ENCODE measurements at places on chromosomes 6 and 20. TPM values are rescaled to one million over a fixed set of nuclear protein-coding genes. Genes with fewer than 3 reads are reported as not detected.

GRCh38 chr6:31098449-31098938, 13.9 kb downstream of the C6orf15 start:
- DNase-seq = no peak

GRCh38 chr6:138844192-138844591, 48.3 kb downstream of the ECT2L start:
- no peak for DNase-seq

DNA sequence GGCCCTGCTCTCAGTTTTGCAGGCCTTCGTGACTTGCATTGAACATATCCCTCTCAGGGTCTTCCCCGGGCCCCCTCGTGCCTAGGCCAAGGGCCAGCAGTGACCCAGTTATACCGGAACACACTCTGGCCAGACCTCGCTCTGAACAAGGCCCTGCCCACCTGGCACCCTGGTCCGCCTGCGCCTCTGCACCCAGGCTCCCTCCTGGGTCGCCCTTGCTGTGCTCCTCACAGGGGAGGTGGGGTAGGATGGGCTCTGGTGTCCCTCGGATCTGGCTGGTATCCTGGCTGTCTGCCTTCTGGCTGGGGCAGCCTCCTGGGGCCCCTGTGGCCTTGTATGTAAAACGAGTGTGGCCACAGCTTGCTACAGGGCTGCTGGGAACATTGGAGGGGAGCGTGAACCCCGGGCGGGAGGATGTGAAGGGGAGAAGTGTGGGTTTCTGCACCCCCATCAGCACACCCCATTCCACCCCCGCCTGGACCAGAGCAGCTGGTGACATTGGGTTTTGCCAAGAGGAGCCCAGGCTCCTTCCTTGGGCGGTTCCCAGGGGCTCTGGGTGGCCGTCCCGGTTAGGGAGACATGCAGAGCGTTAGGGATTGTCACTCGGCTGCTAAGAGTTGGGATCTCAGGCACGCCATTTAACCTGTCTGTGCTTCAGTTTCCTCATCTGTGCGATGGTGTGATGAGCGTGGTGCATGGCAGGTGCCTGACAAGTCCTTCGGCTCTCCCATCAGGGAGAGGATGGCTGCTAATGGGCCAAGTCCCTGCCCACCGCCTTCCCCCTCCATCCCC, 17.5 kb downstream of the SRC start:
- DNase-seq = peak; percentile 20

GRCh38 chr20:46117704-46118467, at the start of gene CD40:
CD40 (plus strand) TSS chr20:46118314; CDS start chr20:46118344, 30 bp downstream.
- peak; percentile 81 for DNase-seq

RHAG gene
- not detected for total RNA-seq

DNA sequence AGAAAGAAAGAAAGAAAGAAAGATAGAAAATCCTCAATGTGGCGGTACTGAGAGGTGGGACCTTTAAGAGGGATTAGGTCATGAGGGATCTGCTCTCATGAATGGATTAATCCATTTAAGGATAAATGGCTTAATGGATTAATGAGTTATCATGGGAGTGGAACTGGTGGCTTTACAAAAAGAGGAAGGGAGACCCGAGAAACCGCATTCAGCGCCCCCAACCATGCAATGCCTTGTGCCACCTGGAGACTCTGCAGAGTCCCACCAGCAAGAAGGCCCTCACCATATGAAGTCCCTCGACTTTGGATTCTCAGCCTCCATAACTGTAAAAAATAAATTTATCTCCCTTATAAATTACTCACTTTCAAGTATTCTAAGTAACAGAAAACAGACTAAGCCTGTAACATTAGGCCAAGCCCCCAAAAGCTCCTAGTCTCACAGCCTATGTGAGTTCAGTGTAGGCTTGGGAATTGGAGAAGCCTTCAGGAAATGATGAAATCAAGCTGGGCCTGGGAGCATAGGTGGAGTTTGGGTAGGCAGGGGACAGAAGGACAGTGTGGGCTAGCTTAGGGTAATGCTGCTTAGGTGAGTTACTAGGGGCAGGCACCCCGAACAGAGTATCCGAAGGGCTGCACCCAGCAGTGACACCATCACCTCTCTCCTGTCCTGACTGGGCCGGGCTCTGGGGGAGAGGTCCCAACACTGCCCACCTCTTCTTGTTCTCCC, 36.2 kb upstream of the RNF24 start:
- no peak for DNase-seq

GRCh38 chr6:14276667-14277404, 159.3 kb downstream of the CD83 start:
- DNase-seq = no peak

GRCh38 chr20:57000441-57000968, 265.9 kb downstream of the BMP7 start:
- DNase-seq = no peak

DNA sequence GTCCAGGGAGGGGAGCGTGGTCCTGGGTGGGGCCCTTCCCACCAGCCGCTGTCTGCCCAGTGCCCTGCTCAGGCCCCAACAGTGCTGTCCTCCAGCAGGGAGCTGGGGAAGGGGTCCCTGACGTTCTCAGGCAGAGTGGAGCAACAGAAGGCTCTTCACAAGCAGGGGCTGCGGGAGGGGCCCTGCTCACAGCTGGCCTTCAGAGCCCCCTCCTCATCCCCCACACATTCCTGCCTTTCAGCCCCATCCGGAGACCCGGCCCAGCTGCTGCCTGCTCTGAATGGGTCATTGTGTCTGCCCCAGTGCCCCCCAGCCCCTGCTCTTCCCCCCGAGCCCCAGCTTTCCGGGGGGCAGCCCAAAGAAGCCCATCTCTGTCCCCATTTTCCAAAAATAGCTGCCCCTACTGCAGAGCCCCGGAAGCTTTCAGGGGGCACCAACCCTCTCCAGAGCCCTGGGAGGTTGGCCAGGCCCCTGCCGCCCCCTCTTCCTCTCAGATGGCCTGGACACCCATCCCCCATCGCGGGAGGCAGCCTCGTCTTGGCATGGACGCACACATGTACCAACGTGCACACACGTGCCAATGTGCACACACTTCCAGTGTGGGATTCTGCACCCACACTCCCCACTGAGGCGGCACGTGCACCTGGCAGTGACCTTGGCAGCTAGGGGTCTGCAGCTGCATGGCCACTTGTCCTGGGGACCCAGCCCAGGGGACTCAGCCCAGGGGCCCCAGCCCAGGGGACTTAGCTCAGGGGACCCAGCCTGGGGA, 3.7 kb downstream of the COL20A1 start:
- DNase-seq = no peak

MLIP gene
- total RNA-seq = 2.5 TPM

GRCh38 chr6:23953976-23954375, 172.0 kb upstream of the NRSN1 start:
- DNase-seq = no peak

GRCh38 chr6:81933608-81934051, 181.1 kb upstream of the TENT5A start:
- no peak for DNase-seq

DNA sequence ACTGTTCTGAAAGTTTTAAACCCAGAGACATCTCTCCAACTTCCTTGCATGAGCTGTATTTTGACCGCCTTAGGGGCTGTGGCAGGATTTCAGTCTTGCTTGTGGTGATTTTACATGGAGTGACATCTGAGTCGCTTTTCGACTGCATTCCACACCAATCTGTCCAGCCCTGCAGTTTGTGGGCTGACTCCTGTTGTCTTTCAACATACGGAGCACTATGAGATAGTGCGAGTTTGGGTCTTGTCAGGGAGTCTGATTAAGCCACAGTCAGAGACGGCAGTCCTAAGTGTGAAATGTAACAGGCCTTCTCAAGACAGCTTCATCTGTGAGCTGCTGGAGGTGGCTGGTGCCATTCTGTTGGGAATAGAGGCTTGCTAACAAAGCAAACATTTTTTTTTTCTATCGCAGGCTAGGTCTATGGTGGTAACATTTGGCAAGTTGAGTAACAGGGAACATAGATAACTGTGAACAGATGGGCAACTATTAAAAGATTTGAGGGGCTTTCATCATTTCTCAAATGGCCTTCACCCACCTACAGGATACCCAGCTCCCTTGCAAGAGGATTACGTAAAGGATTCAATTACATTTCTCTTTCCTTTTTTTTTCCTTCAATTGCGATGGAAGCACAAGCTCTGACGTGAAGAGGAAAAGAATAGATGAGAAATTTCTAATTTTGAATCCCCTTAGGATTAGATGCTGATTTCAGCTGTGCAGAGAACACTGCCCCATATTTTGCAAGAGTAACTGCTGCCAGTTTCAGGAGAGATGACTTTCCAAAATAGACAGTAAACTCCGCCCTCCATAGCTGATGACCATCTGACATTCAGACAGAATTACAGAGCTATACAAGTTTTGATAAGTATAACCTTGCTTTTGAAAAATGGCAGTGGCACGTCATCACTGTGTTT, 25.1 kb downstream of the CAP2 start:
- no peak for DNase-seq

EPPIN gene
- total RNA-seq = not detected

TUBB1 gene
- not detected for total RNA-seq

DNA sequence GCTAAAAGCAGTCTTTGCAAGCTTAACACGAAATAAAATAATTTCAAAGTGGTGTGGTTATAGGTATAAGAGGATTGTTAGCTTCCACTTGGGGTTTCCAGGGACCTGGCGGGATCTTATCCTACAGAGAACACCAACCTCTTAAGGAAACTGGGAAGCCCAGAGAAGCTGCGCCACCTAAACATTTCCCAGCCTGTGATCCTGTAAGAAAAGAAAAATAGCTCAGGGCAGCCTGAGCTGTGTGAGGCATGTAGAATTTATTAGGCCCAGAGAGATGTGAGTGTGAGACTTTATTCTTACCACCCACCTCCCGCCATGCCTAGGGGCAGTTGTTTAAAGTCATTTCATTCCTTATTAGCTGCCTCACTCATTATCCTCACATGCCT, 54.1 kb downstream of the CCN2 start:
- DNase-seq = no peak

PRL gene
- not detected for total RNA-seq

ERVFRD-1 gene
- 0.12 TPM for total RNA-seq

- no peak for DNase-seq
Measured at GRCh38 chr20:35907017-35907701, 47.1 kb downstream of the SCAND1 start.

DNA sequence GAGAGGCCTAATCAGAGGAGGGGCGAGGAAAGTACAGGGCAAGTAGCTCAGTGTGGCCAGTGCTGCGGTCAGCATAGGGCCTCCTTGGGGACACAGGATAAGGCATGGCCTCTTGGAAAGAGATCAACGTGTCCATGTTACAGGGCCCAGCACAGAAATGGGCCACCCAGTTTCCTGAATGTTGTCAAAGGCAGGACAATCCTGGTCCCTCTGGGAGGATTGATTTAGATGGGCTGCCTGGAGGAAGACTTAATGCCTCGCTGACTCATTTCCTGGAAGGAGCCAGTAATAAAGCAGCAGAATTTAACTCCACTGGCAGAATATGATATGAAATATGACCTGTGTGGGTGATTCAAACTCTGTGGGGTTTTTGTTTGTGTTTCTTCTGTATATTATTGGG, 16.6 kb downstream of the DDO start:
- no peak for DNase-seq

DNA sequence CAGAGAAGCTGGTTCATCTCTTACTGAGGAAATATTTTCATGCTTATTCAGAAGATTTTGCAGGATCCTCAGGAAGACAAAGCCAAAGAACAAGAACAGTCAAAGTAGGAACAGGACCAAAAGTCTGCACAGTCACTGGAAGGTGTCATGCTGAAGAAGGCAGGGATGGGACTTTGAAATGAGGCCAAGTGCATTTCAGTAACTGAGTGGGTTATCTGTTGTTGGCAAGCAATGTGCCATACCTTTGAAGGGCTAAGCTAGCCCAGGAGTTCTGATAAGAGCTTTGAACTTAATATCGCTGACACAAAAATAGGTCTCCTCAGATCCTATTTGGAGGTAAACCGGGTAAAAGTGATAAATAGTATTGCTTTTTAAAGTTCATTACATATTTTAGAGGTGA, 31.5 kb downstream of the SLC16A10 start:
- DNase-seq = no peak

DNA sequence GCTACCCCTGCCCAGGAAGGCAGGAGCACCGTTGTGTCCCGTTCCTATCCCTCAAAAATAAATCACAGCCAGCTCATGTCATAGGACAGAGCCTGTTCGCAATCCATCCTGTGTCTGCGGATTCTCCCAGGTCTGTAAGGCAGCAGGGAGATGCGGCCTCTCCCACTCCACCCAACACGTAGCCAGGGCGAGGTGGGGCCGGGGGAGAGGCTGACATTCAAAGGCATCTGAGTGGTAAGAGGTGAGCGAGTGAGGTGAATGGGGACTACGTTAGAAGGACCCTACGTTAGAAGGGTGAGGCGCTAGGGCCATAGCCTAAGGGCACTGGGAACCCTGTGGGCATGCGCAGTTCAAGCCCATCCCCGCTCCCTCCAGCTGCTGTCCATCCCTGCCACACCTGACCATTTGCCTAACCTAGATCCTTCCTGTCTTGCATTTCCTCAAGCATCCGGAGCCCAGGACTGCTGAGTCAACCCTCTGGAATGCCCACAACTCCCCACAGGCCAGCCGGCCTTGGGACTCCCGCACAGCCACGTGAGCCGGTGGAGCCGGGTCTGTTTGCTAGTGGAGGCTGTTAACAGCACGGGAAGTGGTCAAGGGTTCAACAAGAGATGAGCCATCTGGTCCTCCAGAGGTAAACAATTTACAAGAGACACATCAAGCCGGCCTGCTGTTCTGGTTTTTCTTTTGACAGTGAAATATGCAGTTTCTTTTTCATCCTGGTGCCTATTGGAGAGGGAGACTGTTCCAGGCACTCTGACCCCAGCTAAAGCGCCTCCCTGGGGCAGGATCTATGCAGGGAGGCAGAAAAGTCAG, 45.9 kb downstream of the RIPOR3 start:
- DNase-seq = peak; percentile 82

DNA sequence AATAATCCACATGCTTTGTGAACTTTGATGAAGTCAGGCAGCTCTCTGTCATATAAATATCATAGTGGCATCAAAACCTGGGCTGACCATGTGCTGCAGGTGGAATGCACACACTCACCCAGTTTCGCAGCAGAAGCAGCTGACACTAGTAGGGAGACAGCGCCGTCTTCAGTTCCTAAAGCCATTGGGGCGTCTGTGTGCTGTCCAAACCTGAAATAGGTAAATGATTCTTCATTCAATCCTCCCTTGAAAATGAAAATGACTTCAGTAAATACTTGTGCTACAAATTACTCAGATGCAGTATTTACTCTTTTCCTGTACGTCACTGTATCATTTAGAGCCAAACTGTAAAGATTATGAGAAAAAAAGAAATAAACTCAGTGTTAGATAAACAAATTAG, 127.5 kb downstream of the EYA4 start:
- no peak for DNase-seq

GRCh38 chr6:43948527-43949485, 178.4 kb downstream of the MRPL14 start:
- no peak for DNase-seq
